ENCODE measurements at places on chromosomes 3 and 15. TPM values are rescaled to one million over a fixed set of nuclear protein-coding genes. Genes with fewer than 3 reads are reported as not detected.
A peak's percentile ranks its signal among the peaks of the same experiment; 100 is the strongest.

DNA sequence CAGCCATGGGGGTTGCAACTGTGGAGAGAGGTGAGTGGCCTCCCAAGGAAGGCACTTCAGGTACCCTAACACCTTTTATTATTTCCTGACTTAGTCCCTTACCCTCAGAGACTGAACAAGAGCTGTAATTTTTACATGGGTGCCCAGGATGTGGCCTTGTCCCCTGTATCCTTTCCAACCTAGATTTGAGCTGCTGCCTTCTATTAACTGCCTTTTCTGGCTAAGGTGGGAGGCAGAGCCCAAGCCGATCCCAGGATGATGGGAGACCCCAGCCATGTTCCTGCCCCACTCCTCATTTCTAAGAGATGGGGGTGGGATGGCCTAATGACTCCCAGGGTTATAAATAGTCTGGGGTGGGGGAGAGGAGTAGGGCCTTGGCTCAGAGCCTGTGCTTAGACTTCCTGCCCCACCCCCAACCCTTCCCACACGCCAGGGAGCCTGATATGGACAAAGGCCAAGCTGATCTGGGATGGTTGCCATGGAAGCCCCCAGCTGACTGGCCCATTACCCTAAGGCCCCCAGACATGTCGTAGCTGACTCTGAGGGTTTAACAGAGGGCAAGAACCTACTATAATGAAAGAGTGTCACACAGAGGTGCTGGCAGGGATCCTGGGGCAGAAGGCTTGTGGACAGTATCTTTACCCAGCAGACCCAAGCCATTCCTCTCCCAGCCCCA, 1.9 kb downstream of the KLHDC8B start:
- H3K27me3 ChIP-seq, result no peaks in the 10 kb centered on the region
- peaks cover 25% of the 10 kb centered on the region for H3K4me1 ChIP-seq
- no peak overlapping the region for H3K4me3 ChIP-seq

Gene COL6A5
- not detected for total RNA-seq

Gene TKT
- 315 TPM for total RNA-seq

- H3K27ac ChIP-seq, result no peak overlapping the region
- H3K36me3 ChIP-seq, result no peaks in the 10 kb centered on the region
- DNase-seq, result no peak
- no peaks in the 10 kb centered on the region for H3K4me1 ChIP-seq
- no peaks in the 10 kb centered on the region for H3K27me3 ChIP-seq
These were observed 246.1 kb upstream of the PPP2R3A start for GRCh38 chr3:135719449-135719848.

DNA sequence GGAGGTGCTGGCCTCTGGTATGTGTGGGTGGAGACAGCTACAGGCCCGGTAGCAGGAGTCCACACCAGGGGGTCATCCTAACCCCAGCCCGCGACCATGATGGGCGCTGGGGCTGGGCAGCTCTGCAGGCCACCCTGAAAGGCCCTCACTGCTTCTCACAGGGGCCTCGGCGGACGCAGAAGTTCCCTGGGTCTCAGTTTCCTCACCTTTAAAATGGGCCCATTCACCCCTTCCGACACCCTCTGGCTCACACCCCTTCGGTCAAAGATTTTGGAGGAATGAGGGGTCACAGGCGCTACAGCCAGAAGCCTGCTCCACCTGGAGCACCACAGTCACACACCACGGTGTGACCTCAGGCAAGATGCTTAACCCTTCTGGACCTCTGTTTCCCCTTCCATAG, 8.0 kb downstream of the PLXND1 start:
- peaks cover 51% of the 10 kb centered on the region for H3K27me3 ChIP-seq
- no peak for DNase-seq
- H3K4me3 ChIP-seq, result no peak overlapping the region
- no peak overlapping the region for H3K27ac ChIP-seq
- H3K4me1 ChIP-seq, result peaks cover 19% of the 10 kb centered on the region
- H3K36me3 ChIP-seq, result no peaks in the 10 kb centered on the region

GRCh38 chr3:50661321-50661837, 13.3 kb upstream of the DOCK3 start:
- H3K4me3 ChIP-seq, result no peak overlapping the region
- H3K27me3 ChIP-seq, result peaks cover 6% of the 10 kb centered on the region

- no peaks in the 10 kb centered on the region for H3K27me3 ChIP-seq
- no peaks in the 10 kb centered on the region for H3K4me1 ChIP-seq
- H3K36me3 ChIP-seq, result no peaks in the 10 kb centered on the region
- H3K27ac ChIP-seq, result no peak overlapping the region
- DNase-seq, result no peak
These were observed 59.9 kb downstream of the CLSTN2 start for GRCh38 chr3:139994891-139995290.

DNA sequence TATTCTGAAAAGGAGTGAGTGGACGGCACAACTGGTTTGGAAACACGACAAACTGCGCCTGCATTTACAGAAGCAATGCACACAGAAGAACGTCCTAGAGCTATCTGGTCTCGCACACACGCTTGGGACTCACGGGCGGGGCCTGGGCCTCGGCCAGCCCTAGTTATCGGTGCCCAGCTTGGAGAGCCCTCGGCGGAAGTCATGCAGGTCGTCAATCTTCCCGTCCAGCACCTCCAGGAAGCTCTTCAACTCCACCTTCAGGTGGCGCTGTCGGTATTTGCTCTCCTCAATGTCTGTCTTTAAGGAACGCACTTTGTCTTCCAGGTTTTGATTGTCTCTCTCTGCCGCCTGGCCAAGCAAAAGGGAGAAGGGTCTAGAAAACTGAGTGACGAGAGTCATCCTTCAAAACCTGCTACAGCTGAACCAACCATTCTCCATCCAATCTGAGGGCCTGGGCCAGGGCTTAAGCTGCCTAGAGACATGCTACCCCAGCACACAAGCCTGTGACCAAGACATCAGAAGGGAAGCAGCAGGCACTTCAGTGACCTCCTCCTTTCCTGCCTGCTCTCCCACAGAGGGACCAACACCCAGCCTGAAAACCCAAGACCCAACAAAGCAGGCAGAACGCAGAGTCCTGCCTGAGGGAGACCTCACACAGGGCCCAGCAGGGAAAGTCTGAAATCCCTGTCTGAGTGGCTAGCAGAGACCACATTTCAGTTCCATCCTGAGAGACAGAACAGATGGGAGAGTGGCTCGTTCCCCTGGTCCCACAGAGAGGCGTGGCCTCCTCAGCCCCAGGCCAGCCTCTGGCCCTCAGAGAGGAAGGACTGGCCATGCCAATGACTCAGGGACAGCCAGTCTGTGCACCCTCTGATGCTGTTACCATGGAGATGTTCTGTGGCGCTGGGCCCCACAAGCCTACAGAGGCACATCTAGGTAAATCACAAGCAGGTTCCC, 40.4 kb downstream of the WHAMM start:
- peaks cover 28% of the 10 kb centered on the region for H3K4me1 ChIP-seq
- peak; percentile 80 for DNase-seq
- peak overlapping the region; percentile 60 for H3K27ac ChIP-seq
- no peak overlapping the region for H3K4me3 ChIP-seq
- H3K36me3 ChIP-seq, result no peaks in the 10 kb centered on the region

Gene SPSB4
- not detected for total RNA-seq

All from activated CD8-positive, alpha-beta T cell treated with anti-CD3 and anti-CD28 coated beads, Interleukin-2, amount 10 ng/mL, durations not matched to agents 7 days and 5 days (primary cell).